ENCODE measurements at places on chromosomes 6 and 20. TPM values are rescaled to one million over a fixed set of nuclear protein-coding genes. Genes with fewer than 3 reads are reported as not detected.

GRCh38 chr6:21537637-21538036 lies 55.9 kb upstream of the SOX4 start:
- DNase-seq, result no peak

DNA sequence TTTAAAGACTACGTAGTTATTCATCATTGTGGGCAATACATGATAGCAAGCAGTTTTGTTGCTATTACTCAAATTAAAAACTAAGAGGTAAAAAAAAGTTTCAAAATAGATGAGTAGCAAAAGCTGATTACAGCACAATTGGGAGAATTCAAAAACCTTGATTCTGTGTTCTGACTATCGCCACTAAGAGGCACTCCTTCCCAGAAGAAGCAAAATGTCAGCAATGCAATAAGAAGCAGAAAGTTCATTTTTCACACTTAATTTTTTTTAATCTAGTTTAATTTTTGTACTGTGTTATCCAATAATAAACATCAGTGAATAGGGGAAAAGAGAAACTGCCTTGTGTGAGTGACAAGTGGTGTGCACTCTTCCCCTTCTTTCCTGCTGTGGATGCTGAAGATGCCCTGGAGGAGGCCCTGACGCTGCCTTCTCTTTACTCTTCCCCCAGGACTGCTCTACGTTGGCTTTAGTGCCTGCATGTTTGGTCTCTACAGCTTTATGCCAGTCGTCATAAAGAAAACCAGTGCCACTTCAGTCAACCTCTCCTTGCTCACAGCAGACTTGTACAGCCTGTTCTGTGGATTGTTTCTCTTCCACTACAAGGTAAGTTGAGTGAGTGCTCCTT lies 263.2 kb upstream of the PLN start:
- no peak for DNase-seq

- DNase-seq, result no peak
Measured at GRCh38 chr20:31974951-31975487, 7.1 kb downstream of the XKR7 start.

DNMT3B gene
- total RNA-seq, result 8.4 TPM

DNA sequence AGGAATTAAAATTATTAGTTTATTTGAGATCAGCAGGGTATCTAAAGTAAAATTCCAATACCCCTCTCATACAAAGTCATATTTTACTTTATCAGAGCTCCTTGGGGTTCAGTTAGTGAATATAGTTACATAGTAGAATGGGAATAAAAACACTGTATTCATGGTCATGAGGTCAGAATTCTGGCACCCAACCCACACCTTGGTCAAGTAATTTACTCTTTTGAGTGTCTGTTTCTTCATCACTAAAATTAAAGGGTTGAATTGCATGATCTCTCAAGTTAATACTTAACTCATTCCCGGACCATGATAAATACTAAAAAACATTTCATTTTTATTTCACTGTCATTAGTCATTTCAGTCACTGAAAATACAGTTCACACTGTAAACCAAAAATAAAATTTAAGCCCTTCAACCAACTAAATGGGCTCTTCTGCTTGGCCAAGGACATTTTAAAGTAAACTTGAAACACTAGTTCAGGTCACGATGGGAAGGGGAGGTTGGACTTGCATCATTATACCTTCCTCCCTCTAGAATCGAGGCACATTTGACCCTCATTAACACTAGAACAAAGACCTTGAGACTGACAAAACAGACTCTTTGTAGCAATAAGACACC lies 21.1 kb upstream of the HLA-DRB1 start:
- DNase-seq, result no peak

GRCh38 chr6:124991764-124992295 lies 29.6 kb downstream of the RNF217 start:
- no peak for DNase-seq

TPX2 gene
- 157 TPM for total RNA-seq

GRCh38 chr6:109508166-109508860 lies 25.3 kb upstream of the ZBTB24 start:
- no peak for DNase-seq

DNA sequence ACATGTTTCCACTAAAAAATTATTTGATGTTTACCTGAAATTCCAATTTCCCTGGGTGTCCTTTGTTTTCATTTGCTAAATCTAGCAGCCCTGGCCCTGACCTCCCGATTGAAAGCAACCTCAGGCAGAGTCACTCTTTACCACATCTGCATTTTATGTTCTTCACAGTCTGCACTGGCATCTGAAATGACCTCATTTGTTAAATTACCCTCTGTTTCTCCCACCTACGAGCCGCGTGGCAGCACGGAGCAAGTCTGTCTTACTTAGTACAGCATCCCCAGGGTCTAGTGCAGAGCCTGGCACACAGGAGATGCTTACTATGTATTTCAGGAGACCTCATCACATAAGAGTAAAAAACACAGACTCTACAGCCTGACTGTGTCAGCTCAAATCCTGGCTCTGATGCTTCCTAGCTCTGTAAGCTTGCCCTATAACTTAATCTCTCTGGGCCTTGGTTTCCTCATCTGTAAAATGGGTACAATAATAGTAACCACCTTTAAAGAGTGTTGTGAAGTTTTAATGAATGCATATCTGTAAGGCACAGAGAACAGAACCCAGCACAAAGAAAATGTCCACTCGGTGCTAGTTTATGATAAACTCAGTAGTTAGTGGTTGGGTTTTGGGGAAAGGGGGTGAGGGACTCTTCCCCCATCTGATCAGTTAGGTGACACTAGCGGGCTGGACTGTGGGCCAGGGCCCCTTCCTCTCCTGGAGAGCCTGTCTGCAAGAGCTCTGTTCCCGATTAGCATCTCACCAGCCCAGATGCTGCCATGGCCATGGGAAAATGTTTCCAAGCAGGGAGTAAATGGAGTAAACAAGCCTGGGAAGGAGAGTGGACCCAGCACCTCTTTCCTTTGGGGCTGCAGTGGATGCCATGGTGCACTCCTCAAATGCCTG lies 88.2 kb downstream of the PREX1 start:
- DNase-seq, result no peak

DNA sequence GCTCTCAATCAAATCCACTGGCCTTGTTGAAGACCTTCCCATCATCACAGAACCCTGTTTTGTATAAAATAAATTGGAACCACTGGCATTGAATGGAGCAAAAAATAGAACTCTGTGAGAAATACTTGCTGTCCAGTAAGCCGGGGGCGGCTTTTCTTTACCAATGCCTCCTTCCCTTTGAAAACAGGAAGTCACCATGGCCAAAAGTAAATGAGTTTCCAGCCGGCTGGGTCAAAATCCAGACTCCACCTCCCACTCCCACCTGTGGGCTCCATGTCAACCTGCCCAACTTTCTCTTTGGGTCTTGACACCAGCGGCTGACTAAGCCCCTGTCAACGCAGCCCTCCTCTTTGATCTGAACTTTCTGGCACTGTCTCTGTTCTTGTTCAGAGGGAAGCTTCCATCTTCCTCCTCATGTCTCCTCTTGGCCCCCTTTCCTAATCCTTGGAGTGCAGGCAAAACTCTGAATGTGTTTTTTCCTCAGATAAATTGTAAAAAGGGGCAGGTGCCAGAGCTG lies 95.2 kb downstream of the TFAP2C start:
- no peak for DNase-seq

SYCP2L gene
- total RNA-seq, result 0.12 TPM

GRCh38 chr6:166830185-166830890 lies 126.0 kb downstream of the RNASET2 start:
- DNase-seq, result no peak

DNA sequence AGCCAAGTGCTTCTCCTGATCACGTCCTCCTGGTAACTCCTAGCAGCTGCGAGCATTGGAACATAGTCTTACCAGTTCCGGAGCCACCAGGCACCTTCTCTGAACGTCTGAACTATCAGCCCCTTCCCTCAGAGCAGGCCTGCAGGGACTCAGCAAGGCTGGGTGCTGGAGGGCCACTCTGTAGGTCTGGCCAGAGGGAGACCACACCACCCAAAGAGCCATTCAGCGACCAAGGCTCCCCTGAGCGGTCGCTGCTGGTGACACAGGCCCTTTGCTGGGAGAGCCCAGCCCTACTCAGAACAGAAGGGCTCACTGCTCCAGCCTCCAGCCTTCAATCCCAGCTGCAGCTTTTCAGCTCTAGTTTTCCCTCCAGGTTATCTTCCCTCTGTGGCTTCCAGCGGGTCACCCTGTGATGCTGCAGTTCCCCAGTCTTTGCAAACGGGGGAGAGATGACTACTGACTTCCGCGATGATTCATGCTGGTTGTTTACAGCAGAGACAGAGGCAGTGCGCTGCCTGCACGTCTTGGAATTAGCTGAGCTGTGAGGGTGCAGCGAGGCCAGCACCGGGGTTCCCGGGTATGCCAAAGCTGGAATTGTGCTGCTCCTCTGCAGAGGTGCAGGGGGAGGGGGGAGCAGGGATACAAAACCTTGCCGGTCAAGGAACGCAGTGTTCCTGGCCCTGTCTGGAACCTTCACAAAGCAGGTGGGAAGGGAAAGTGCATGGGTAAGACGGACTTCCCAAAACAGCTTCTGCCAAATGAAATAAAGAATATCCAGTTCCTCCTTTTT lies 161.4 kb downstream of the LY86 start:
- DNase-seq, result peak; percentile 40

CTAGE9 gene
- not detected for total RNA-seq

GRCh38 chr6:21281366-21281765 lies 312.2 kb upstream of the SOX4 start:
- DNase-seq, result peak; percentile 60

DNA sequence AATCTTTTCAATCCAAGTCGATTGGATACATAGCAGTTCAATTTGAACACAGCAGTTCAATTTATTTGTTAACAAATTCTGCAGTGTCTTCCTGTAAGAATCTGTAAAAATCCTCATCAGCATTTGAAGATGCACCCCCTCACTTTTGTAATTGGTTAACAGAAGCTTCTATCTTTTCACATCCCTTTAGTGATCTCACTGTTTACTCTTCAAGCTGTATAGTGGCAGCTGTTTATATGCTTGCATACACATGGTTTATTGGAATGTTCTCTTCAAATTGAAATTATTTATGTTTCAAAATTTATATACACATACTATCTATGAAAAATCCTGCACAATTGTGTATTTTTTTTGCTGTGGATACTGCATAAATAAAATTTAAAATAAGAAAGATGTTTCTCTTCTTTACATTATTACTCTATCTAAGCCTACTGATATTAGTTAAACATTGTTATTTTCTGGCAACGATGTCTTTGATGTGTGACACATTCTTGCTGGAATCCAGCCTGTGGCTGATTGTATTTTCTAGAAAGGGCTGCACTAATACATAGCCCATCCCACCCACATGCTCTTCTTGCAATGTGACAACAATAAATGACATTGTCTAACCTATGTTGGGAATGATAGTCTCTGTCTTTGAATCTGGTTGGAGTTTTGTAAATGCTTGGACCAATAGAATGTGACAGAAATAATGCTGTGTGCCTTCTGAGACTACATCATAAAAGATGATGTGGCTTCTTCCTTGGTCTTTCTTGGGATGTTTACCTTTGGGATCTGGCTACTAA lies 573.0 kb downstream of the CD109 start:
- DNase-seq, result no peak

GRCh38 chr20:59421920-59422637 lies 121.7 kb downstream of the EDN3 start:
- no peak for DNase-seq

GRCh38 chr6:140082867-140083297 lies 708.4 kb upstream of the CITED2 start:
- no peak for DNase-seq

SERINC3 gene
- total RNA-seq, result 159 TPM

- DNase-seq, result no peak
Measured at GRCh38 chr20:43977962-43978361, 63.3 kb downstream of the TOX2 start.

SPATA25 gene
- 5.8 TPM for total RNA-seq

RHAG gene
- total RNA-seq, result not detected

GRCh38 chr6:127291495-127291894 lies 24.8 kb downstream of the RNF146 start:
- no peak for DNase-seq

ADGRG6 gene
- total RNA-seq, result 84.6 TPM

TXLNB gene
- total RNA-seq, result 0.07 TPM

GRCh38 chr6:54697424-54697823 lies 149.1 kb upstream of the FAM83B start:
- peak; percentile 19 for DNase-seq

DNAH8 gene
- 0.05 TPM for total RNA-seq

GRCh38 chr6:89148016-89148750 lies 2.3 kb downstream of the PM20D2 start:
- peak; percentile 39 for DNase-seq

PKHD1 gene
- total RNA-seq, result 25.2 TPM

- peak; percentile 82 for DNase-seq
Measured at GRCh38 chr20:63544958-63545516, 2.5 kb downstream of the SRMS start.

GRCh38 chr20:63100926-63101699 lies 94.3 kb upstream of the BHLHE23 start:
- DNase-seq, result no peak
